ENCODE measurements at places on chromosomes 4 and X. TPM values are rescaled to one million over a fixed set of nuclear protein-coding genes. Genes with fewer than 3 reads are reported as not detected.
A peak's percentile ranks its signal among the peaks of the same experiment; 100 is the strongest.

DNA sequence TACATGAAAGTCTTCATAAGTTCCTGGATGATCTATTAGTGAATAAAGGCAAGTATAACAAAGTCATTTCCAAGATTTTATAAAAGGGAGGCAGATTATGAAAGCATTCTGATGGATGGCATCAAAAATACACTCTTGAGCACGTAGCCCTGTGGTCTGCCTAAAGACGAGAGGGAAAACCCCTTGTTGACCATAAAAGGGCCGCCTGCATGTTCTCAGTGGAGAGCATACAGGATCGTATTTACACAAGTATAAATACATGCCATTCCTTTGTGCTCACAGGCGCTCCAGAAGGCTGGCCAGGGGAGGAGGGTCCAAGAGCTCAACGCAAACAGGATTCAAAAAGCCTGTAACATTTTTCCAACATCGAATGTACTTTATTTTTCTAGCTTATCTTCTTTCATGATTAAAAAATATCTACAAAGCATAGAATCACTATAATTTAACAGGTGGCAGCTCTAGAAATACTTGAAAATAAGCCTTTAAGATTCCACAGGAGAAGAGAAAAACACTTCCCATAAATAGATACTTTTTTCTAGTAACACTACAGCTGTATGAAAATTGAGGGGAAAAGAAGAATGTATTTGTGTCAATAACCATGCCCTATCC is 29.6 kb downstream of the PDGFC start:
- H3K27ac ChIP-seq: no peak overlapping the region
- no peak overlapping the region for H3K4me3 ChIP-seq
- no peak for DNase-seq
- no peaks in the 10 kb centered on the region for H3K27me3 ChIP-seq
- H3K4me1 ChIP-seq: no peaks in the 10 kb centered on the region

GRCh38 chrX:15206306-15206705 is 63.6 kb downstream of the ASB9 start:
- H3K27me3 ChIP-seq: peaks cover 10% of the 10 kb centered on the region
- no peak overlapping the region for H3K4me3 ChIP-seq
- H3K36me3 ChIP-seq: peaks cover 4% of the 10 kb centered on the region
- H3K27ac ChIP-seq: no peak overlapping the region
- no peak for DNase-seq
- H3K4me1 ChIP-seq: peaks cover 29% of the 10 kb centered on the region

DNA sequence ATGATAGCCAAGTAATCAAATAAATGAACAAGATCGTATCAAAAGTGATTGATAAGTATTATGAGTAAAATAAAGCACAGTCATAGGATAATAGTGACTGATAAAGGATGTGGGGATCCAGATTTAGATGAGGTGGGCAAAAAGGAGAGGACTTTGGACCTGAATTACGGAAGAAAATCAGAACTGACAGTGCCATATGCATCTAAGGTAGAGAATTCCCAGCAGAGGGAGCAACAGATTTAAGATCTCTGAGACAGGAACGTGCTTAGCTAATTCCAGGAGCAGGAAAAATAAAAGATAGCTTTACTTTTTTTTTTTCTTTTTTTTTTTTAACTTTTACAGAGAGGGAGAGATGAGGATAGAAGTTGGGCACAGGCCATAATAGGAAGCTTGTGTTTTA is 189.9 kb downstream of the NWD2 start:
- H3K27ac ChIP-seq: no peak overlapping the region
- no peaks in the 10 kb centered on the region for H3K4me1 ChIP-seq
- H3K27me3 ChIP-seq: peaks cover 14% of the 10 kb centered on the region
- no peaks in the 10 kb centered on the region for H3K36me3 ChIP-seq
- H3K4me3 ChIP-seq: no peak overlapping the region

DNA sequence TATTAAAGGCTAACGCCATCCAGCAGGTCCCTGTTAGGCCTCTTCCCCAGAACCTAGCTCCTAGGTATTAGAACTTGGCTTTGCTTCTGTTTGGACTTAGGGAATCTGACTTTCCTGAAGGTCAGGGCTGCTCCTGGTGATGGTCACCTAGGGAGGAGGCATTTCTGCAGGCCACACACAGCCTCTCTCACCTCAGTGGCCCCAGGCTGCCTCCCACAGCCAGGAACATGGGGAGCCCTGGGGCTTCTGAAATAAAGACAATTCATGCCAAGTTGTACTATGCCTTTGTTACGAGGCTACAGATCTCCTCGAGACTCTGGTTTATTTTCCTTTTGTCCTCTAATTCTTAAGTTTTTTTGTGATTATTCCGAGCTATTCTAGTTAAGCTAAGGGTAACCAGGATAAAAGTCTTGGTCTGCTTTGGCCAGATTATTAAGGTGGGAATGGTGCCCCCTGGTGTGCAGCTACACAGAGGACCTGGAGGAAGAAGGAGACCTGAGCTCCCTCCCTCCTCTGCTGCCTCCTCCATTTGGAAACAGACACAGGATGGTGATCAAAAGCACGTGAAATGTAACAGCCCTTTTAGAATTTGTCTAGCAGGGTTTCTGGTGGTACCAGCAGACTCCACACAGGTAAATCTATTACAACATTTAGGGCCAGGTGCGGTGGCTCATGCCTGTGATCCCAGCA is 131.0 kb downstream of the DCLK2 start:
- no peaks in the 10 kb centered on the region for H3K4me1 ChIP-seq
- H3K27ac ChIP-seq: no peak overlapping the region
- H3K4me3 ChIP-seq: no peak overlapping the region

MAGEB6B gene
- total RNA-seq: not detected

PPID gene
- total RNA-seq: 58.5 TPM

GYPE gene
- 0.25 TPM for total RNA-seq

PLRG1 gene
- total RNA-seq: 83.4 TPM

TSPAN7 gene
- not detected for total RNA-seq

DNA sequence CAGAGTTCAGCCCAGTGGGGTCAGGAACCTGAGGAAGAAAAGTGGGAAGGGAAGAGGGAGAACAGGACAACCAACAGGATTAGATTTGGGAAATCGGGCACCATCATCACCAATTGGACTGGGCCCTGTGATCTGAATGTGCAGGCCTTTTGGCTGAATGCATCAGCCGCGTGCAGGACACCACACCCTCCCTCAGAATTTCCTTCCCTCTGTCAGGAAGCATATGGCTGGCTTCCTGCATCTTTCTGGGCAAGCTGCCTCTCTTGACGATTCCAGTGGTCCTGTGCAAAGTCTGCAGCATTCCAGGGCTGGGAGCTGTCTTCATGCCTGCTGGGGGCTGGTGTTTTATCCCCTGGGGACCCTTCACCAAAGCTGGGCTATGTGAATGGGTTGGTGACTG is 16.4 kb downstream of the MAGEA4 start:
- H3K27ac ChIP-seq: no peak overlapping the region
- H3K4me1 ChIP-seq: no peaks in the 10 kb centered on the region
- no peaks in the 10 kb centered on the region for H3K36me3 ChIP-seq
- H3K4me3 ChIP-seq: no peak overlapping the region
- no peaks in the 10 kb centered on the region for H3K27me3 ChIP-seq

DRD5 gene
- total RNA-seq: not detected

DNA sequence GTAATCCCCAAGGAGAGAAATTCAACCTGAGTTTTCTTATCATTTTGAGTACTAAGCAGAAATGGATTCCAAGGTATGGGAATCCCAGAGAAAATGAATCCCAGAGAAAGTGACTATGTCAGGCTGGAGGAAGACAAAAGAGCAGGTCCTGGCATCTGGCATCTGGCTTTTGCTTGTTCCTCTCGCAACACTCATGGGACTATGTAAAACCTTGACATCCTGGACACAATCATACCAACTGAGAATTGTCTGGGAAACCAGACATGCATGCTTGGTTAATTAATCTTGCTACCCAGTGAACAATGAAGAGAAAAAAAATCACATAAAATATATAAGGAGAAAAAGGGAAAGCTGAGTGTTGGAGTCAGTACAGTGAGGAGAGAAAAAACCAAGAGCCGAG is 12.9 kb downstream of the DCAF8L1 start:
- no peak for DNase-seq
- H3K4me1 ChIP-seq: no peaks in the 10 kb centered on the region
- H3K36me3 ChIP-seq: no peaks in the 10 kb centered on the region

ADH6 gene
- not detected for total RNA-seq

XAGE1B gene
- not detected for total RNA-seq

GRCh38 chr4:15451866-15452765 is 17.6 kb upstream of the CC2D2A start:
- no peaks in the 10 kb centered on the region for H3K36me3 ChIP-seq
- no peak overlapping the region for H3K27ac ChIP-seq
- DNase-seq: no peak

- no peak overlapping the region for H3K4me3 ChIP-seq
- peaks cover 27% of the 10 kb centered on the region for H3K36me3 ChIP-seq
- DNase-seq: no peak
Observed at GRCh38 chrX:153735274-153735673, 10.6 kb downstream of the ABCD1 start.

DNA sequence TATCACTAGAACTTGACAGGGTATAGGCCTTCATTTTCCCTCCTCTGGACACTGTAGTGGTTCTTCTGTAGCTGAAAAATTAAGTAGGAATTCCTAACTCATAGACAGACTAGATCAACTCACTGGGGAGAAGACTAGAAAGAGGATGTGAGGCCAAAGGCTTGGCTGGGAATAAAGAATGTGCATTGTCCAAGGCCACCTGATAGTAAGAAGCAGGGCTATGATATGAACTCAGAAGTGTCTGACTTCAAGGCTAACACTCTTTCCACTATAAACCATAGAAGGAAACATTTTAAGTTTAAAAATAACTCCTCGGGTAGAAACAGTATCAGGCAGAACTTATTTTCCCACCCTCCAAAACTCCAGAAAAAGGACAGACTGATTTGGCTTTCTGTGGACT is 346.6 kb downstream of the OPHN1 start:
- H3K27ac ChIP-seq: no peak overlapping the region
- H3K27me3 ChIP-seq: no peaks in the 10 kb centered on the region
- H3K4me1 ChIP-seq: no peaks in the 10 kb centered on the region
- H3K4me3 ChIP-seq: no peak overlapping the region
- DNase-seq: no peak
- no peaks in the 10 kb centered on the region for H3K36me3 ChIP-seq

- no peak overlapping the region for H3K4me3 ChIP-seq
- peaks cover 7% of the 10 kb centered on the region for H3K4me1 ChIP-seq
- DNase-seq: no peak
- H3K27me3 ChIP-seq: no peaks in the 10 kb centered on the region
- peaks cover 44% of the 10 kb centered on the region for H3K36me3 ChIP-seq
Observed at GRCh38 chr4:4268776-4269175, 20.8 kb upstream of the TMEM128 start.

SLC9B1 gene
- total RNA-seq: 0.28 TPM

- no peaks in the 10 kb centered on the region for H3K27me3 ChIP-seq
- peaks cover 2% of the 10 kb centered on the region for H3K4me1 ChIP-seq
- H3K27ac ChIP-seq: no peak overlapping the region
- H3K36me3 ChIP-seq: no peaks in the 10 kb centered on the region
Observed at GRCh38 chrX:123424546-123424945, 240.5 kb downstream of the GRIA3 start.

EMCN gene
- not detected for total RNA-seq

TMEM271 gene
- not detected for total RNA-seq

- DNase-seq: no peak
- peaks cover 26% of the 10 kb centered on the region for H3K4me1 ChIP-seq
- H3K36me3 ChIP-seq: no peaks in the 10 kb centered on the region
Observed at GRCh38 chr4:113144091-113144490, 94.6 kb downstream of the ANK2 start.

ZAR1 gene
- not detected for total RNA-seq

- no peak overlapping the region for H3K4me3 ChIP-seq
- H3K4me1 ChIP-seq: no peaks in the 10 kb centered on the region
- no peak overlapping the region for H3K27ac ChIP-seq
- H3K36me3 ChIP-seq: no peaks in the 10 kb centered on the region
- no peak for DNase-seq
- H3K27me3 ChIP-seq: no peaks in the 10 kb centered on the region
Observed at GRCh38 chr4:131091896-131092295, 1995.9 kb downstream of the C4orf33 start.

HPSE gene
- 9.7 TPM for total RNA-seq

GRCh38 chr4:52550186-52550585 is 108.9 kb downstream of the USP46 start:
- H3K4me1 ChIP-seq: no peaks in the 10 kb centered on the region
- peaks cover 2% of the 10 kb centered on the region for H3K27me3 ChIP-seq
- DNase-seq: no peak
- no peaks in the 10 kb centered on the region for H3K36me3 ChIP-seq
- no peak overlapping the region for H3K4me3 ChIP-seq

OTC gene
- total RNA-seq: not detected

USP26 gene
- not detected for total RNA-seq

DNA sequence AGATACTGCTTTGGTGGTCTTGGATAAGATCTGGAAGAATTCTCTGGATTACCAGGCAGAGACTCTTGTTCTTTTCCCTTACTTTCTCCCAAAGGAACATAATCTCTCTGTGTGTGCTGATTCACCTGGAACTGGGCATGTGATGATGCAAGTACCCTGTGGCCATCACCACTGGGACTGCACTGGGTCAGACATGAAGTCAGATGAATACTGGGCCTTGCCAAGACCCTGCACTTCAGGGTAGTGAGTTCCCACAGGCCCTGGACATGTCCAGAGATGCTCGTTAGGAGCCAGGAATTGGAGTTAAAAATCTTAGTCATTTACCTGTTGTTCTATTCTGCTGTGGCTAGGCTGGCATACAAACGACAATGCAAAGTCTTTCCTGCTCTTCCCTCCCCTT is 290.1 kb upstream of the BMP3 start:
- H3K4me1 ChIP-seq: no peaks in the 10 kb centered on the region
- no peaks in the 10 kb centered on the region for H3K27me3 ChIP-seq
- no peak overlapping the region for H3K27ac ChIP-seq
- no peaks in the 10 kb centered on the region for H3K36me3 ChIP-seq
- no peak for DNase-seq
- no peak overlapping the region for H3K4me3 ChIP-seq

DNA sequence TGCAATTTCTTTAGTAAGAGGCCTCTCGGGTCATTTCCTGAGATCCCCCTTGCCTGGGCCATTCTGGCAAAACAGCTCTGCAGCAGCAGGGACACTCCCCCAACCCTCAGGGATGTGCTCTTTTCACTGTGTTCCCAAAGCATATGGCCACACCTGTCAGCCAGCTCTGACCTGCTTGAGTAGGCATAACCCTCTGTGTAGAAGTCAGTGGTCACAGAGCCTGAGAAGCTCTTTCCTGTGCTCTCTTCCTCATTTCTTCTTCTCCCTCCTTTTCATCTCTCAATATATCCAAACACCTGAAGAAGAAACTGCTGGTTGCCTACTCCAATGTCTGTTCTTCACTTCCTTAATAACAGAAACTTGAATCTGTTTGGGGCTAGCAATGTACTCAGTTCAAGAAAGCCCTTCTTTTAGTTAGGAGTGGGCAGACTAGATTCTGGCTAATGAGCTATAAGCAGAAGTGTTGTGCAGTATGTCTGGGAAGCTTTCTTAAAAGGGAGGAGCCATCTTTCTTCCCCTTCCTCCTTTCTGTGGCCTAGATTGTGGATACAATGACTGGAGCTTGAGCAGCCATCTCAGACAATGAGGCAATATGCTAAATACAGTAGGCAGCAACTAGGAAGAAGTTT is 73.3 kb downstream of the PRPS1 start:
- no peaks in the 10 kb centered on the region for H3K36me3 ChIP-seq
- DNase-seq: no peak
- no peak overlapping the region for H3K27ac ChIP-seq
- no peak overlapping the region for H3K4me3 ChIP-seq
- H3K4me1 ChIP-seq: peaks cover 7% of the 10 kb centered on the region

FAT1 gene
- 0.05 TPM for total RNA-seq

GRCh38 chrX:136021160-136021559 is 35.9 kb downstream of the SLC9A6 start:
- H3K27me3 ChIP-seq: no peaks in the 10 kb centered on the region
- no peak overlapping the region for H3K4me3 ChIP-seq
- peaks cover 9% of the 10 kb centered on the region for H3K4me1 ChIP-seq
- peaks cover 31% of the 10 kb centered on the region for H3K36me3 ChIP-seq
- H3K27ac ChIP-seq: peak overlapping the region; percentile 25
